Activated naive CD4-positive, alpha-beta T cell treated with Interleukin-2 at 50 U/mL for 16 hours (primary cell): ENCODE measurements at places on chromosomes 3 and 15.

- DNase-seq = no peak
Observed at GRCh38 chr3:120846073-120846472, 61.9 kb upstream of the STXBP5L start.

- DNase-seq = no peak
Observed at GRCh38 chr15:96894659-96895058, 564.2 kb downstream of the NR2F2 start.

- no peak for DNase-seq
Observed at GRCh38 chr3:69324362-69325025, 61.4 kb downstream of the FRMD4B start.

DNA sequence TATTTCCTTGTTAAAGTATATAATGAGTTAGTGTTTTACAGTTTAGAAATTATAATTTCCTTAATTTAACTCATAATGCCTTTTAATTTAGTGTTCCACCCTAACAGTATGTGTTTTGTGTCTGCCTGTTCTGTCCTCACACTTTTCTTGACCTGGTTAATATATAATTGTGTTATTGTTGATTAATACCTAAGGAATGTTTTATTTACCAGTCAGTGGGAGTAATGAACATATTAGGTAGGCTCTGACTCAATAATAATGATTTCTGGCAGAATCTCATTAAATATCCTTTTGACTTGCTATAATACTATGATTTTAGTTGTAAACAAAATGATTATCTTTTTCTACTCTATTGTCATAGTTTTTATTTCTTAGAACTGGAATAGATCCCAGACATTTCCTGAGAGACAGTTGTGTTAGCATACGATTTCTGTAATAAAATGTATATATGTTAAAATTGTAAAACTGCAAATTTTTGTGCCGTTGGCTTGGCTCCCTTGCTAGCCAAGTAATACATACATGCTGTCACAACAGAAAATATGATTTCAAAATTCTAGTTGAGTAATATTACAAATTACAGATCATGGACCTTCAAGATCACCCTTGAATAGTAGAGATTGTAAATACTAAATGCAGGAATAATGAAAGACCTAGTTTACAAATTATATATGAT, 51.9 kb downstream of the RASA2 start:
- no peak for DNase-seq

GRCh38 chr3:30231277-30232141, 374.9 kb upstream of the TGFBR2 start:
- DNase-seq = no peak

- DNase-seq = no peak
Observed at GRCh38 chr15:32129815-32130214, 99.5 kb downstream of the CHRNA7 start.
